ENCODE measurements at places on chromosomes 16 and 17.

- DNase-seq = no peak
These were observed 108.1 kb upstream of the ERCC4 start for GRCh38 chr16:13811834-13812233.

- DNase-seq = no peak
These were observed 21.0 kb downstream of the MRM3 start for GRCh38 chr17:802901-803881.

- no peak for DNase-seq
These were observed 54.7 kb upstream of the IL34 start for GRCh38 chr16:70591615-70592014.

DNA sequence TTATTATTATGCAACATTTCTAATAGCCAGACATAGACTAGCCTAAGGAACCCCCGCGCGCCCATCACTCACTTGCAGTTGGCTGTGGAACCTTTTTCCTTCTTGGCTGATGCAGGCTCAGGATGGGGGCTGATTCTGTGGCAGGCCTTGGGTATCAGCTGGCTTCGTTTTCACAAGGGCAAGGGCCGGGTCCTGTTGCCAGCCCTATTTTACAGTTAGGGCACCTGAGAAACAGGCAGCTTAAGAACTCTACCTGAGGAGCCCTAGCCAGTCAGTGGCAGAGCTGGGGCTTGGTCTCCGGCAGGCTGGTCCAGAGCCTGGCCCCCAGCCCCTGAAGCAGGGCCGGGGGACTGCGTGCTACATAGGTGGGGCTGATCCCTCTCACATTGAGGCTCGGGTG, 28.7 kb downstream of the ADGRG5 start:
- no peak for DNase-seq

- peak; percentile 48 for DNase-seq
These were observed 6.6 kb downstream of the SEC14L1 start for GRCh38 chr17:77147357-77147801.

- DNase-seq = no peak
These were observed 11.8 kb upstream of the SLC25A19 start for GRCh38 chr17:75301049-75301448.

DNA sequence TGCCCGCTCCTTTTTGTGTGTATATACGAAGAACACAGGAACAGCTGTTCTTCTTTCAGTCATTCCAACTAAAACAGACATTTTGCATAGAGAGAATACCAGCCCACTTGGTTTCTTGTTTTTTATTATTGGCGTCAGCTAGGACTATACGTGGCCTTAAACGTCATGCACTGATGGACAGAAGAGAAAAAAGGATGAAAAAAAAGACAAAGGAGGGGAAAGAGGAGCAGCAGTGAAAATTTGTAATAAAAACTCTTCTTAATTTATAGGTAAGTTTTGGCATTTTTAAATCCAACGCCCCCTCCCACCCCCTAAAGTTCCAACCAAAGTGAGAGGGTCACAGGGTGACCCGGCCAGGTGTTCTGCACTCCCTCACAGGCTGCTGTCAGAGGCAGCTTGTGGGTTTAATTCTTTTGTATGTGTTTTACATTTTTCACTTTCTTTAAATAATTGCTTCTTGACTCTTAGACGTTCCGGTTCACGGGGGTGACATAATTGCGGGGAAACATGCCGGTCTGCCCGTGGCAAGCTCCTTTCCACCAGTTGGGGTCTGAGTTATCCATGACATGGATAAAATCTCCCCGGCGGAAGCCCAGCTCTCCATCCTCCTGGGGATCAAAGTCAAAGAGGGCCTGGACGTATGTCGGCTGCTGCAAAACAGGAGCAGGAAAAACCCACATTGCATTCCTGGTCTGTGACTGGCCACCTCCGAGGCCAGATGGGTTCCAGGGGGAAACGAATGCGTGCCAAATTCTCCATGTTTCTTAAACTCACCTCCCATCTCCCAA, 30.9 kb upstream of the SLC25A19 start:
- peak; percentile 74 for DNase-seq

DNA sequence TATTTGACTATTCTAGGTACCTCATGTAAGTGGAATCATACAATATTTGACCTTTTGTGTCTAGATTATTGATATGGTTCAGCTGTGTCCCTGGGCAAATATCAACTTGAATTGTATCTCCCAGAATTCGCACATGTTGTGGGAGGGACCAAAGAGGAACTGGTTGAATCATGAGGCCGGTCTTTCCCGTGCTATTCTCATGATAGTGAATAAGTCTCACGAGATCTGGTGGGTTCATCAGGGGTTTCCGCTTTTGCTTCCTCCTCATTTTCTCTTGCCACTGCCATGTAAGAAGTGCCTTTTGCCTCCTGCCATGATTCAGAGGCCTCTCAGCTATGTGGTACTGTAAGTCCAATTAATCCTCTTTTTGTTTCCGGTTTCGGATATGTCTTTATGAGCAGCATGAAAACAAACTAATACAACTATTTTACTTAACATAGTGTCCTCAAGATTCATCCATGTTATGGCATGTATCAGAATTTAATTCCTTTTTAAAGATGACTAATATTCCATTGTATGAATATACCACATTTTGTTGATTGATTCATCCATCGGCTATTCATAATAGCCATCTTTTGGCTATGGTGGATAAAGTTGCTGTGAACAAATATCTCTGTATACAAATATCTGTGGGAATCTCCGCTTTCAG, 129.1 kb downstream of the FTO start:
- DNase-seq = no peak

GRCh38 chr16:79721270-79721669, 120.7 kb upstream of the MAF start:
- no peak for DNase-seq

GRCh38 chr17:76017481-76018339, 9.4 kb downstream of the EVPL start:
- DNase-seq = no peak

- DNase-seq = peak; percentile 80
These were observed 7.5 kb downstream of the EIF1 start for GRCh38 chr17:41695954-41696757.

GRCh38 chr16:48829336-48830310, 219.6 kb upstream of the N4BP1 start:
- no peak for DNase-seq

GRCh38 chr17:79579074-79579800, 31.6 kb downstream of the RBFOX3 start:
- DNase-seq = no peak

GRCh38 chr17:60422162-60422665, at the start of gene CHCT1:
Gene CHCT1, plus strand, starts transcription at chr17:60422489. Its CDS starts 104 bp downstream, at chr17:60422593.
- DNase-seq = no peak

Measured in GM13977 (cell line).